Airway epithelial cell (primary cell): ENCODE measurements at places on chromosomes 12 and 14. TPM values are rescaled to one million over a fixed set of nuclear protein-coding genes. Genes with fewer than 3 reads are reported as not detected.

The PLEKHD1 gene
- not detected in 2 replicates for total RNA-seq

The KERA gene
- total RNA-seq, result not detected in 2 replicates

The PLEK2 gene
- 86.1 and 98.0 TPM in 2 replicates for total RNA-seq

The FAM186B gene
- total RNA-seq, result 0.07 and 0.14 TPM in 2 replicates
